ENCODE measurements at places on chromosomes 1 and 21.

DNA sequence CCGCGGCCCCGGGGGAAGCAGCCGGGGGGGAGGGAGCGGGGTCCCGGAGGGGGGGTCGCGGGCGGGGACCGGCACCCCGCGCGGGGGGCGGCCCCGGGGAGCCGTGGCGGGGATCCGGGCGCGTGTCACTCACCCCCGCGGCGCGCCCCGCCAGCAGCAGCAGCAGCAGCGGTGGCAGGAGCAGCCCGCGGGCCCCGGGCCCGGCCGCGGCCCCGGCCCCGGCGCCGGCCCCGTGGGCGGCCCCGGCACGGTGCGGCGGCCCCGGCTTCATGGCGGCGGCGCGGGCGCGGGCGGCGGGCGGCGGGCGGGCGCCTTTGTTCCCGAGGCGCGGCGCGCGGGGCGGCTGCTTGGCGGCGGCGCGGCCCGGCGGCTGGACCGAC, 252 bp downstream of the SDC3 start:
- no peak for DNase-seq

DNA sequence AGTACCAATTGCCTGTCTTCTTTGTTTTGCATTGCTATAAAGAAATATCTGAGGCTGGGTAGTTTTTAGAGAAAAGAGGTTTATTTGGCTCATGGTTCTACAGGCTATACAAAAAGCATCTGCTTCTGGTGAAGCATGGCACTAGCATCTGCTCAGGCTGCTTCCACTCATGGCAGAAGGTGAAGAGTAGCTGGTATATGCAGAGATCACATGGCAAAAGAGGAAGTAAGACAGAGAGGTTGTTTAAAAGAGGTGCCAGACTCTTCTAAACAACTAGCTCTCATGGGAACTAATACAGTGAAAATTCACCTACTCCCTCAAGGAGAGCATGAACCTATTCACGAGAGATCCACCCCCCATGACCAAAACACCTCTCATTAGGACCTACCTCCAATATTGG, 56.7 kb upstream of the GUCA2B start:
- no peak for DNase-seq

DNA sequence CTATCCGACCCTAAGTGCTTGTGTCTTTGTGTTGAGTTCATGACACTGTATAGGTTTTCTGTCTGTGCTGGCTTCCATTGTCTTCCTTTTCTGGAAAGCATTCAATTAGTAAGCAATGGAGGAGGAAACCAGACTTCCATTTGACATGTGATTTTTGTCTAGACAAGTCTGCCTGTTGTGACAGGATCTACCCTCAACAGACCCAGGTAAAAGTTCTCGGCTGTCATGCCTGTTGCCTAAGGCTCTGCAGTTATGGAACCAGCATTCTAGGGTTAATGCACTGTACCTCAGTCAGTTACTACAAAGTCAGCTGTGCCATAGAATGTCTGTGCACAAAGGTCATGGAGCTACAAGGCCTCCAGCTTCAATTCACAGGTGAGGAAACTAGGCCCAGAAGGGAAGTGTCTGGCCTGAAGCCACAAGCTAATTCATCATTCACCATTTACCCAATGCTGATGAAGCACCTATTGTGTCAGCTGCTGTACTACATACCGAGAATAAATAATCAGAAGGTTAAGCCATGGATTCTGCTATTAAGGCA, 72.3 kb downstream of the PLPP3 start:
- DNase-seq = no peak

- no peak for DNase-seq
Observed at GRCh38 chr1:226126824-226127569, 59.5 kb downstream of the ACBD3 start.

DNA sequence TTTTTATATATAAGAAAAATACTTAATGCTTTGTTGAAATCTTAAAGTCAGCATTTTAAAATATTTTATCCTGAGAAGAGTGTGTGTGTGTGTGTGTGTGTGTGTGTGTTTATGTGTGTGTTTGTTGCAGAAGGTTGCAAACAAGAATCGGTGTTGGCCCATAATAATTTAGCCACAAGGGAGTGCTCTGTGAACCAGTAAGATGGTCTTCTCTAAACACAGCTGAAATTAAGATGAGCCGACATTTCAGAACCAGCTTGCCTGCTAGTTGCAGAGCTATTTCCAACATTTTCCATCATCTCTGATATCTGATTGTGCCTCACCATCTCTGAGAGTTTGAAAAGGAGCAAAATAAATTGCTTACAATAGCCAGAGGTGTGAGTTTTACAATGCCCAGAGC, 158.8 kb upstream of the SGIP1 start:
- DNase-seq = no peak

GRCh38 chr1:191520345-191520744, 637.9 kb upstream of the RGS18 start:
- DNase-seq = no peak

- DNase-seq = no peak
Observed at GRCh38 chr1:22552021-22552420, 11.3 kb upstream of the EPHA8 start.

DNA sequence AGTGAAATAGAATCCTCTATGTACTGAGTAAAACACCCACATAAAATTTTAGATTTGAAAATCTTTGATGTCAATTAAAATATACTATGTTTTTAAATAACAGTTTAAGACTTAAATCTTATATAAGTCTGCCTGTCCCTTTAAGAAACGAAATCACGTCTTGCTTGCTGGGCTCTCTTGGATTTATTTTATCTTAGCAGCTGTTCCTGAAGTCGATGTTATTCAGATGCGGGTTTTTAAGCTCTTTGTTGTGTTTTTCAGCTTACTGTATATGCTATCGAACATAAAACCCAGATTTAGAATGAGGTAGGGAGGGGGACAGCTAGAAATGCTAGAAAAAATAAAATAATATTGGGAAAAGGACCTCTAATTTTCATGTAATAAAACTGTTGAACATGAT, 11.1 kb upstream of the SSX2IP start:
- DNase-seq = no peak

GRCh38 chr1:172221436-172221835, 199.0 kb upstream of the C1orf105 start:
- no peak for DNase-seq

GRCh38 chr1:192860478-192861185, 51.8 kb downstream of the RGS2 start:
- no peak for DNase-seq

- no peak for DNase-seq
Observed at GRCh38 chr21:44890338-44890931, 16.9 kb upstream of the PTTG1IP start.

GRCh38 chr1:232988572-232989040, 38.2 kb downstream of the NTPCR start:
- DNase-seq = peak; percentile 63

- peak; percentile 62 for DNase-seq
Observed at GRCh38 chr1:10253755-10254154, 43.4 kb downstream of the KIF1B start.

DNA sequence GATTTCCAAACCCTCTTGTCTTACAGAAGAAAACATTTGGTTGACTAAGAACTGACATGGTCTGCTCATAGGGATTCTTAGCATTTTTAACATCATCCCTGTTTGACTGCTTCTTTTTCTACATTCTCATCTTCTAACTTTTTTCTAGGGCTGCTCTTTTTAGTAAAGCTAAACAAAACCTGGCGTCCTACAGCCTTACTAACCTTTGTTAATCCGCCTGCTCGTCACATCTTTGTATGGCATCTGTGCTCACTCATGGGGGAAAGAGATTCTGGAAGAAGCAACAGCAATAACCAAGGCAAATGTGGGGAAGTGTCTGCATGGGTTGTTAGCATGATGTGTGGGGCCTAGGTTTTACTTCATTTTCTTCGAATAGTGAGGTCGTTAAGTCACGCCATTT, 92.0 kb downstream of the KIF1B start:
- DNase-seq = no peak

DNA sequence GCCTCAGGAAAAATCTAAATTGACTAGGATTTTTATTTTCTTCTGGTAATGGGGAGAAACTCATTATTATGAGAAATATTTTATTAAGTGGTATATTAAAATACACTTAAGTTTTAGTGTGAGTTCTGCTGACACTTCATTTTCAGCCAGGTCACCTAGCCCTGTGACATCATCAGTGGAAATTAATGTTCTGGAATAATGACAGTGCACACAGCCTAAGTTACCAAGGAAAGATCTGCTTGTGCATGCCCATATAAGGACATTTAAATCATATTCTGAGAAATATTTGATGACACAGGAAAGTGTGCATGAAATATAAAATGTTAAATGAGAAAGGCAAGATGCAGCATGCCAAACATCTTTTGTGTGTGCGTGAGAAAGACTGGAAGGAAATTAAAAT, 102.0 kb downstream of the KIF14 start:
- no peak for DNase-seq

GRCh38 chr1:203905275-203905674, 43.9 kb downstream of the SNRPE start:
- no peak for DNase-seq

GRCh38 chr1:44256762-44257554, 43.7 kb downstream of the DMAP1 start:
- DNase-seq = no peak

GRCh38 chr1:156692441-156692924, 12.9 kb downstream of the CRABP2 start:
- DNase-seq = no peak

GRCh38 chr1:168121401-168122011, 15.2 kb downstream of the GPR161 start:
- DNase-seq = peak; percentile 77

DNA sequence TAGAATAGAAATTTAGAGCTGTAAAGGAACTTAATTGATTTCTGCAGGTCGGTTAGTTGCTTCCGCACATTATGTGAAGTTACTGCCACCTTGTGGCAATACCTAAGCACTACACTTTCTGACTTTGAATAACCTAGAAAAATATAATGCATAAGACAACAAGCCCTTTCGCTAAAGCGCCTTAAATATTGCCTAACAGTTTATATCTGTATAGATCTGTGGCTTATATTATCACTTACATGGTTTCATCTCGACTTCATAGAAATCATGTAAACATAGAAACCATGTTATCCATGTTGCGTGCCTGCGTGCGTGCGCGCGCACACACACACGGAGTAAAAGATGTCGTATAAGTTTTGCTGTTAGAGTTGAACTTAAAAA, 10.9 kb upstream of the IFI16 start:
- peak; percentile 66 for DNase-seq

GRCh38 chr1:67700692-67701410, 15.8 kb downstream of the GADD45A start:
- peak; percentile 50 for DNase-seq

- DNase-seq = no peak
Observed at GRCh38 chr1:227272428-227272827, 45.9 kb downstream of the CDC42BPA start.

- DNase-seq = no peak
Observed at GRCh38 chr1:192158181-192158580, at the start of gene RGS18. Gene RGS18, plus strand, starts transcription at chr1:192158462. Its CDS starts 176 bp downstream, at chr1:192158638.

- no peak for DNase-seq
Observed at GRCh38 chr1:203420263-203420662, 55.3 kb upstream of the PRELP start.
